ENCODE measurements at places on chromosomes 5 and 9.

GRCh38 chr9:87577746-87578145 is 80.1 kb downstream of the DAPK1 start:
- no peak for DNase-seq

DNA sequence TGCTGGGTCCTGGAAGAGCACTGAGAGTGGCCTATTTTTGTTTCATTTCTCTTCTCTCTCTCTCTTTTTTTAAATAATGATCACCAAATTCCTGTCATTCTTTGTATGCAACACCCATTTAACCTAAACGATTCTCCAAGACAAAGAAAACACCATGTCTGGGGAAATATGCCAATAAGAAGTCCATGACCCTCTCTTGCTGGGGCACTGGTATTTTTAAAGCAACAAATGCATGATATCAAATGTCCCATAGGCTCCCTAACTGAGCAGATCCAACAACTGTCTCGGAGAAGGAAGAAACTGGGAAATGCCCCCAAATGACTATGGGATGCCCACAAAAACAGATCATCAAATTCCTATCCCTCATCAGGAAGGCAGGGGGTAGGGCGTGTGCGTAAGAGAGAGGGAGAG is 567.4 kb downstream of the CCDC171 start:
- DNase-seq = no peak

DNA sequence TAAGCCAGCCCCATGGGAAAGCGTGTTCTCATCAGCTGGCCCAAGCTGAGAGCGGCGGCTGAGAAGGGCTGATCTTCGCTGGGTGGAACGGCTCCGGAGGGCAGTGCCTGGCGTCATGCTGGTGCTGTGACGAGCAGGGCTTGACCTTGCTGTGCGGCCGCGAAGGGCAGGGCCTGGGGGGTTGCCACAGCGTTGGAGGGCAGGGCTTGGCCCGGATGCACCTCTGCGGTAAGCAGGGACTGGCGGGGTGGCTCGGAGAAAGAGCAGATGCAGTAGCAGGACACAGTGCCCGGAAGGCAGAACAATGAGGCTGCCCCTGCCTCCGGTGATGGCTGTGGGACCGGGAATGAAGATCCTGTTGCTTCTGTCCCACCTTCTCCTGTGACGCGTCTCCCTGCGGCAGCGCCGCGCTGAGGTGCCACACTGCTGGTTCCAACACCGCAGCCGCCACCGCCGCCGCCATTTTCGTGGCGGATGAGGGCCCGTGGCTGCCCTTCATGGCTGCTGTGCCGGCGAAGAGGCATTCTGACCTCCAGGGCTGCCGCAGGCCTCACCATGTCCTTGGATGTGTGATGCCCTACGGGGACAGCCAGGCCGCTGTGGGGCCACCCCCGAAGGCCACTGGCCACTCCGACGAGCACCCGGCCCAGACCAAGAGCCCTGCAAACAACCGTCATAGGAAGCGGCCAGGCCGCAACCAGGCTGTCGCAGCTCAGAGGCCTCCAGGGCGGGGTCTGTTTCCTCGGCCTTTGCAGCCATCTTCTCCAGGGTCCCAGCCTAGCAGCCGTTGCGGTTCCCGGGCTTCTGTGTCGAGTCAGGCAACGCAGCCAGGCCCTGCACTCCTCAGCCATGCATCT is 890.5 kb upstream of the CTNND2 start:
- DNase-seq = no peak

- DNase-seq = no peak
Measured at GRCh38 chr5:102617191-102618187, 118.7 kb upstream of the SLCO6A1 start.

DNA sequence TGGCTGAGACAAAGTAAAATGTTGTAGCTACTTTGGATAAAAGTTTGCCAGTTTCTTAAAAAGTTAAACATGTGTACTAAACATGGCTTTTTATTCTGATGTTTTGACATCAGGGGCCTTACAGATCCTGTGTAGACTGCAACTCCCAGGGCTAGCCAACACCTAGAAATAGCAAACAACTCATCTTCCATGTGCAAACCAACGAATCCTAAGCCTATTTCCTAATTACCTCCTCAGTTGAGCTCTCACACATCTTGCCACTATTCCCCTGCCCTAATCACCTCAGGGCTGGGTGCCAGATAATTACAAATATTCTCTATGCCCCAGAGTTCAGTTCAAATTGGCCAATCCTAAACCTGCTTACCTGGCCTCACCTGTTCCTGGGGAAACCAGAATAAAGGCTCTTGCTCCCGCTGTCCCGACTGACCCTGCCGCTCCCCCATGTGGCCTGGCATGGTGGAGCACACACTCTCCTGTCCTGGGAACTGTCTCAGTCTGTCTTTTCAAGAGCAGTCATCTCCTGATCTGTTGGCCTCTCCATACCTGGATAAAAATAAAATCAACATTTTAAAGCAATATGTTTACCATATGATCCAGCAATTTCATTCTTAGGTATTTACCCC is 37.1 kb upstream of the FAM169A start:
- DNase-seq = peak; percentile 30

- DNase-seq = peak; percentile 32
Measured at GRCh38 chr9:15277400-15278090, 29.5 kb downstream of the TTC39B start.

GRCh38 chr5:92460505-92460904 is 1077.4 kb upstream of the ARRDC3 start:
- DNase-seq = no peak

DNA sequence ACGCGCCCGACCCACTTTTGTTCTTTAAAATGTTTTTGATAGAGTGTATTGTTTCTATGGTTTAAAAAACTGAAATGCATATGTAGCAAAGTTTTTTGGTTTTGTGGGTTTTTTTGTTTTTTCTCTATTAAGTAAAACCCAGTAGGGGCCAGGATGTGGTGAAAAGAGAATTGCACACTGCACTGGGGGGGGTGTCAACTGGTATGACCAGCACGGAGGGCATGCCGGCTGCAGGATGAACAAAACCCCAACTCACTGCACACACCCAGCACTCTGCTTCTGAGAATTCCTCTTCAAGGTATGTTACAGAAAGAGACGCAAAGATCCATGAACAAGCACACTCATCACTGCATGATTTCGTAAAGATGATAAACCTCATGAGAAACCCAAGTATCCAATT is 75.0 kb downstream of the STK10 start:
- DNase-seq = no peak

- no peak for DNase-seq
Measured at GRCh38 chr5:135578685-135579341, at the start of gene CXCL14. TSS of gene CXCL14 (minus strand) at chr5:135578991. CDS start at chr5:135578778, 213 bp downstream.

DNA sequence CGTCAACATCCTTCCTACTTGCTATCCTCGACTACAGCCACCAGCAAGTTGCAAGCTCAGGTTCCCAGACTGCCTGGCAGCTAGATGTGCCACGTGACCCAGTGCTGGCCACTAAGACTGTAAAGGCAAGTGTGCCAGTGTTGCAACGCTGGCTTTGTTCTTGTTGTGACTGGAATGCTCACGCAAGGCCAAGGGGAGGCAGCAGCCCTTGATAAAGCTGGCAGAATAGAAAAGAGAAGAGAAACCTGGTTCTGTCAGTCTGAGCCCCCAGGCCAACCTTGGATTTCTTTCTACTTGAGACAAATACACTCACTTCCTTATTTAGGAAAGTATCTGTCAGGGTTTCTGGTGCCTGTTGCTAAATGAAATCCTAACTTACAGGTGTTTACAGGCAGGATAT is 113.0 kb downstream of the KLHL3 start:
- no peak for DNase-seq

GRCh38 chr5:140186267-140186671 is 11.3 kb downstream of the CYSTM1 start:
- no peak for DNase-seq

GRCh38 chr5:59342181-59342580 is 551.3 kb downstream of the PDE4D start:
- DNase-seq = no peak

DNA sequence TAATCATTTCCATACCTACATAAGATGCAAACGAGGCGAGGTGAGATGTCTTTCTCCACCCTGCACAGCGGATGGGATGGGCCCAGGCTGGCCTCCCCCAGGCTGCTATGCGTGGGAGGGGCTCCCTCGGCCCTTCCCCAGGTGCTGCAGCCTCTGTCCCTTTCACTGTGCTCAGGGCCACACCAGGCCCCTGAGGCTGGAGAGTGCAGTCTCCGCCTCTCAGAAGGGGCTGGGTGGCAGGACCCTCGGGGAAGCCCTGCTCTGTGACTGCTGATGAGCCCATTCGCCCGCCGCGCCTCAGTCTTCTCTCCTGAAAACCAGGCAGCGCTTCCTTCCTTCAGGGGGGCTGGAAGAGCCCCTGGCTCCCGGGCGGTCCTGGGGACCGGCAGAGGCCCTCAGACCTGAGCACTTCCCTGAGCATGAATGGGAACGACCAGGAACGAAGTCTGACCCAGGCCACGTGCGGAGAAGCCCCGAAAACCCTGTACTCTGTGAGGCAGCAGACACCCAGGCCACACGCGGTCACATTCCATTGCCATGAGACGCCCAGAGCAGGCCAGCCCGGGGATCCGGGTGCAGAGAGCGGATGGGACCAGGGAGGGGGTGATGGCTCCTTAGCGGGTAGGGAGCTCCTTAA is 21.9 kb upstream of the NOTCH1 start:
- no peak for DNase-seq

DNA sequence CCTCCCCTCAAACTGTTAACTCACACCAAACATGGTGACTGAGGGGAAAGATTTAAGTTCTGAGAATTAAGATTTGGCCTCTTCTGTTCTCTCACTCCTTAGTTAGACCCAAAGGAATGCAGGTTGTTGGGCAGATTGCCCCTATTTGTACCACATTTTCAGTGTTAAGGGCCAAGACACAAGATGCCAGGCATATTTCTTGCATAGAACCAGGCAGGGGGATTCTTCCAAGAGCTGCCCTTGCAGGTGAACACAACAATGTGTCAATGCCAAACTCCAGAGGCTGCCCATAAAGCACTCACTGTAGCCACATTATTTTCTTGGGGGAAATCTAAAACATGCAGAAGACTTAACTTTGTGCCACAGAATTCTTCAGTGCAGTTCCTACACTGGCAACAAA is 14.7 kb downstream of the MPDZ start:
- DNase-seq = no peak

- DNase-seq = no peak
Measured at GRCh38 chr9:136140046-136140445, 21.4 kb upstream of the TMEM250 start.

- DNase-seq = no peak
Measured at GRCh38 chr5:131710391-131710790, 75.4 kb upstream of the RAPGEF6 start.

- no peak for DNase-seq
Measured at GRCh38 chr5:173027905-173028304, 28.2 kb upstream of the CREBRF start.

DNA sequence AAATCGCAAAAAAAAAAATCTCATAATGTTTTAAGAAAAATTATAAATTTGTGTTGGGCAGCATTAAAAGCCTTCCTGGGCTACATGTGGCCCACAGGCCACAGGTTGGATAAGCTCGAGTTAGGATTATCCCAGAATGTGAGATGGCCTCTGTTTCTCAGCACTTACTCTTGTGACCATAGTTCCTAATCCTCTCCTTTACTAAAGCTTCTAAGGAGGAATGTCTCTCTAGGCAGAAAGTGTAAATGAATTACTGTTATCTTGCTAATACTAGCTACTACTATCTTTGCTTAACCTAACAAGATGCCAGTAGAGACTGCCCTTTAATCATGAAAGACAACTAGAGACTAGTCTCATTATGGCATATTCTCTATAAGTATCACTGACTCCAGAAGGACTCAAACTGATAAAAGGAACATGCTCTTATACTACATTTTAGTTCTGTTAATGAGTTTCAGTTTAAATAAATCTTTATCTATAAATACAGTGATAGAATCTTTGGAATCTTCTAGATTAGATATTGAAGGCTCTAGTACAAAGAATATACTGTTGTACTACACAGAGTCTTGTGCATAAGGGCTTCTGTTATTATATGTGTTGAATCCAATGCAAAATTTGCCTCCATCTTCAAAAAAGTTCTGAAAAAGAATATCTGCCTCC is 13.8 kb downstream of the INVS start:
- DNase-seq = no peak

- no peak for DNase-seq
Measured at GRCh38 chr5:103362211-103362610, 103.6 kb downstream of the MACIR start.

DNA sequence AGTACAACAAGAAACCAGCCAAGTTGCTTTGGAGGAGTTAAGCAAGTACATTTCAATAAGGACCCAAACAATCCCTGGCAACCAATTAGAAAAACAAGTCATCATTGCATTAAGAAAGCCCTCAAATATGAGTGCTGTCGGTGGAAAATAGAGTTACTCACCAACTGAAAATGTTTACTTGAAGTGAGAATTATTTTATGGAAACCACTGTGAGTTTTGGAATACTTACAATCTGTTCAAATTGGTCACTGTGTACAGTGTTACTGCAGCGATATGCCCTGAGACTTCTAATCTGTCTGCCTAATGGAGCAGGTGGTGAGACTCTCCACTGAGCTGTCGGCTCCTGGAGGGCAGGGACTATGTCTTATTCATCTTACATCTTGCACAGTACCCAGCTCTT is 1073.2 kb upstream of the DMAC1 start:
- DNase-seq = no peak

DNA sequence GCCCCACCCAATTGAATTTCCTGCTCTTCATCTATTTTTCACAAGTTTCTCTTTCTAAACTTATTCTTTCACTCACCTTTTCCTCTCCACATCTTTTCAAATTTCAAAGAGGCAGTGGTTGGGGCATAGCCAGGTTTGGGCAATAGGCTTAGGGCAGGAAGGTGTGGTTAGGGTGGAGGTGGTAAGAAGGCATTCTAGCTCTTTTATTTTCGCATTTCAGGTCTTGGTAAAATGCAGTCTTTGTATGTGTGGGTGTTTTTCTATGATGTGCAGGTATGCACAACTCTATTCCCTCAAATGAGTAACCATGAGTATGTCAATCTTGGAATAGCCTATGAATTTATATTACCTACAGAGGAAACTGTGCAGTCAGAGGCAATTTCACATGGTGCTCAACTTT is 129.8 kb upstream of the IFNE start:
- no peak for DNase-seq

DNA sequence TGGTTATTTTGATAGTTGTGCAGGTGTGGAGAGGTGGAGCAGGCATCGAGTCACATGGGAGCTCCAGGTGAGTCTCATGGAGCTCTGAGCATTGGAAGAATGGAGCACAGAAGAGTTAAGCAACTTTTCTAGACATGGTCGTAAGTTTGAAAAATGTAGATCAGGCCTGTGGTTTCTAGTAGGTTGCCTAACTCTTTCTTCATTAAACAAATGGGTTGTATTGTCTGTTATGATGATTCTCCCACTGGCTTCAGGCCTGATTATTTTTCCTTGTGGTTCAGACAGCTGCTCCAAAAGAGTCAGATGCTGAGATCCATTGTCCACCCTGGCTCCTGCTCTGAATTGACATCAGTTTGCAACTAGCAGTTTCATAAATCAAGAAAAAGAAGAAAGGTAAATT is 80.3 kb upstream of the RPS23 start:
- no peak for DNase-seq
